ENCODE measurements at places on chromosomes 12 and 14.

- DNase-seq = no peak
These were observed 36.6 kb downstream of the MNAT1 start for GRCh38 chr14:60771117-60771516.

- no peak for DNase-seq
These were observed 80.4 kb downstream of the VWF start for GRCh38 chr12:6044082-6044481.

GRCh38 chr14:51735851-51736250 is 84.1 kb downstream of the FRMD6 start:
- DNase-seq = no peak

GRCh38 chr12:3770891-3771290 is 18.0 kb upstream of the CRACR2A start:
- no peak for DNase-seq

DNA sequence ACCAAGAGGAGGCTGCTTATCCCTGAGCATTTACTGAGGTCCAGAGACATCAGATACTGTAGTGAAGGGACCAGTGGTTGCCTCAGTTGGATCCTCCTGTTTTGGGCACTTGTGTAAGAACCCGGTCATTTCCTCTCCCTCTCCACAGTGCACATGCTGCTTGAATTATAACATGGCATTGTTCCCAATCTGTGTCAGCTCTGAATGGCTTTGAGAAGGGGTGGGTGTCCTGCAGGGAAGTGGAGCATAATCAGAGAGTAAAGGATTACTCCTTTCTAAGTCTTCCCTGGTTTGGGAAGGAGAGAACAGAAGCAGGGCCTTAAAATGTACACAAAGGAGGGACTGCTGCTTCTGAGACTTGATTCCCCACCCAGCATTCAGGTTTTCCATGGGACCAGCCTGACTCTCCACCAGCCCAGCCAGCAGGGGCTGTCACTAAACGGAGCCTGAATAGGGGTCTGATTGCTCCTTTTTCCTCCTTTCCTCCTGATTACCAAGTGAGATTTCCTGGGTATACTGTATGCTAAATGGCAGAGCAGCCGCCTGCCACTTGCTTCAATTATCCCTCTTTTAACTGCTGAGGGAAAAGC is 78.4 kb downstream of the NRXN3 start:
- DNase-seq = no peak

- DNase-seq = peak; percentile 69
These were observed 292.9 kb downstream of the MED13L start for GRCh38 chr12:115984616-115985015.

- no peak for DNase-seq
These were observed 43.0 kb upstream of the ANO2 start for GRCh38 chr12:5988088-5988487.
